ENCODE measurements at places on chromosomes 16 and 17.

DNA sequence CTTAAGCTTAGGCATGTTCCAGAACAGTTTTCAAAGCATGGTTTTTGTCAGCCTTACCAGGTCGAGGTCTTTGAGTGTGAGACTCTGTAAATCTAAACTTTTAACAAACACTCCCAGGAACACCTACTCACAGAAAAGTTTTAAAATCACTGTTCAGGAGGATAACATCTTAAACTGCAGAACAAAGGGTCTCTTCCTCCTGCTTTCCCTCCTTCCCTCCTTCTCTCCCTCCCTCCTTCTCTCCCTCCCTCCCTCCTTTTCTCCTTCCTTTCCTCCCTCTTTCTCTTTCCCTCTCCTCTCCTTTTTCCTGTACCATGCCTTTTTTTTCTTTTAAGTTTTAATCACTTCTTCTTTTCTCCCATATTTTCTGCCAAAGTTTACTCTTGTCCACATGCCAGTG, 153.5 kb upstream of the MAF start:
- DNase-seq = no peak

GRCh38 chr17:29592850-29593551, at the start of gene ANKRD13B:
TSS of gene ANKRD13B (plus strand) at chr17:29593132. CDS start at chr17:29593622, 490 bp downstream.
- peak; percentile 50 for DNase-seq

DNA sequence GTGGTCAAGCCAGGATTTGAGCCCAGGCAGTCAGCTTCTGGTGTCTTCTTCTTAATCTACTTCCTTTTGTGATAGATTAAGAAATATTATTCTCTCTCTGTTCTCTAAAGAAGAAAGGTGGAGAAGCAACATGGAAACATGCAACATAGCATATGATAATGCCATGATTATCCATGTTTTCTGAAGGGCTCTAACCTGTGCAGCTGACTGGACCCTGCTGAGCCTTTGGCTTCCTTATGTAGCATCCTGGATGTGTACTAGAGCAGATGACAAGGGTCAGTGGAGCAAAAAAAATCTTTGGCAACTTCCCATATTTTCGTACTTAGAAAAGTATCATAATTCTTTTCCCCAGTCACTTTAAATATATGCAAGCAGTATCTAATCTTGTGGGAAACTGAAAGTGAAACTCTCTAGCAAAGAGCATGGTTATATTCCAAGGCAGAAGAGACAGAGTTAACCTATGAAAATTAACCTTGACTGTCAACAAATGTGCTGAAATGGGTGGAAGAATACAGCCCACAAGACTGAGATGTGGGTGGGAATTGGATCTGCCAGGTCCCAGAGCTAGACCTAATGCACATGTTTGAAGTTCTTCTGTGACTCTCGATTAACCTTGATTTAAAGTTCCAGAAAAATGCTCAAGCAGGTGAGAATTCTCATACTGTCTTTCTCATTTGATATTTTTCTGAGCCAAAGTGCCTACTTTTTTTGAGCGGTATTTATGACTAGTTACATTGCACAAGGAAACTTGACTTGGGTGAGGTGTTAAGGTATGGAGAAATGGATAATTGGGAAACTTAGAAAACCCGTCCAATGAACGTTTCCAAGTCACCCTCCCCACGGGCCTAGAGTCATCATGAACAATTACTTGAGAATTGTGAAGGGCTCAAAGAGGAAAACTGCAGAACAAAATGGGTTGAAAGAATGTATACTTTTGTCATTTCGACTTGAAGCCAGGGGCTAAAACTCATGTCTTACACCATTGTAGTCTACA, 248.6 kb downstream of the FTO start:
- DNase-seq = no peak

DNA sequence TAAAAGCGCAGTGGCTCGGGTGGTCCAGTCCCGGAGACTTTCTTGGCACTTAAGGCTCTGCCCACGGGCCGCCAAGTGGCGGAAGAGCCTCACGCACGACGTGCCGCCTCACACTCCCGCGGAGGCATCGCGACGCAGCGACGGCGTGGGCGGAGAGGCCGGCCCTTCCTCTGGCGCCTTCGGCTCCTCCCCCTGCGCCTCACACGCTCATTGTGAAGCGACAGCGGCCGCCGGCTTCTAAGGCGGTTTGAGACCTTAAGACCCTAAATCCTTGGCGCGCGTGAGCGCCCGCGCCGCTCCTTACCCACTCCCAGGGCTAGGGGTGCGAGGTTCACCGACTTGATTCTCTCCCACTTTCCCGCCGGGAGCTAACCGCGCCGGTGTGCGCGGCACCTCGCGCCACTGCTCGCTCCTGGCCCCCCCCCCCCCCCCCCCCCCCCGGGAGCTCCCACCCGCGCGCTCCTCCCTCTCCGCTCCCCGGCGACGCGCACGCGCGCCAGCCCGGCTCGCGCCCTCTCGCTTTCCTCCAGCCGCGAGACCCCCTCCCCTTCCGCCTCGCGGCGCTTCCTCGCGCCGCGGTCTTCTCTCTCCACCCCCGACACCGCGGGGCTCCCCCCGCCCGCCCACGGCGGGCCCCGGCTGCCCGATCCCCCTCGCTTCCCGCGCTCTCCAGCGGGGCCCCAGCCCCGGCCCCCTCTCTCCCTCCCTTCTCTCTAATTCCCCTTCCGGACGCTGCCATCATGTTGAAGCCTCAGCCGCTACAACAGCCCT, at the start of gene ATXN2L:
TSS of gene ATXN2L (plus strand) at position 480 of the 771 bp plus-strand sequence. CDS start at position 741, 261 bp downstream.
- peak; percentile 94 for DNase-seq

All from activated CD4-positive, alpha-beta memory T cell treated with anti-CD3 and anti-CD28 coated beads, Interleukin-2, amount 10 ng/mL, durations not matched to agents 7 days and 5 days (primary cell).